ENCODE measurements at places on chromosomes 1 and 21.

GRCh38 chr1:236072001-236072400 lies 7.1 kb upstream of the NID1 start:
- DNase-seq = no peak

DNA sequence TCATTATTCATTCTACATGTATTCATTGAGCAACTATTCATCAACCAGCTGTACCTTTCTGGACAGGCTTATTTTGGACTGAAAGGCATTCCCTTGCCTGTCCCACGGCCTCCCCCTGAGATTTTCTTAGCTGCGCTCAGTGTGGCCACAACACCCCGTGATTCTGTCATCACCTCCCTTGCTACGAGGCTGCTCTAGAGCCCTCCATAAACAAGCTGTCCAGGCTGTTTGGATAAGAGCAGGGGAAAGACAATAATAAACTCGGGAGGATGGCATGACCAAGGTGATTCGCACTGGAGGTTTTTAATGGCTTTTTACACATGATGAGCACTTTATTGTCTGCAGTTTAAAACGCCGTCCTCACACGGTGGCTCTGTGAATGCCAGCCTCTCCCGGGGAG lies 139.7 kb downstream of the ROR1 start:
- DNase-seq = no peak

- no peak for DNase-seq
Measured at GRCh38 chr21:45200581-45201296, 87.0 kb downstream of the POFUT2 start.

- DNase-seq = no peak
Measured at GRCh38 chr21:31592963-31593560, 66.4 kb upstream of the SOD1 start.

GRCh38 chr1:181503171-181503810 lies 20.0 kb downstream of the CACNA1E start:
- DNase-seq = no peak

DNA sequence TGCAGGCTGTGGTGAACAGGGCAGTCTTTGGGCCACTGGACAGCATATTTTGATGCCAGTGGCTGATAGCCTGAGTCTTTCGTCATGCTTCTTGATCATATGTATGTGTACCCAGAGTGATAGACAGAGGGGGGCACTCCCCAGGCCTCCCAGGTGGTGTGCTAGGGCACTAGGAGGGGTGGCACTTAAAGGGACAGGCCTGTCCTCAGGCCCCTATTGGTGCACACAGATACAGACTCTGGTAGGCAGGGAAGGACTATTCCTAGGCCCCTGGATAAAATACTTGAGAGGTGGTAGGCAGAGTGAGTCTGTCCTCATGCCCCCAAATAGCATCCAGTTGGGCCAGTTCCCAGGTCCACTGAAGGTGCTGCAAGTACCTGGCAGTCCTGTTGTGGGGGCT lies 76.6 kb upstream of the SAMD13 start:
- no peak for DNase-seq

- no peak for DNase-seq
Measured at GRCh38 chr21:41779659-41780058, 12.8 kb upstream of the RIPK4 start.

GRCh38 chr21:40186045-40186444 lies 318.8 kb downstream of the PCP4 start:
- DNase-seq = no peak

GRCh38 chr1:183514235-183514634 lies 41.9 kb downstream of the SMG7 start:
- no peak for DNase-seq

- no peak for DNase-seq
Measured at GRCh38 chr1:10671090-10671489, 125.4 kb downstream of the CASZ1 start.

DNA sequence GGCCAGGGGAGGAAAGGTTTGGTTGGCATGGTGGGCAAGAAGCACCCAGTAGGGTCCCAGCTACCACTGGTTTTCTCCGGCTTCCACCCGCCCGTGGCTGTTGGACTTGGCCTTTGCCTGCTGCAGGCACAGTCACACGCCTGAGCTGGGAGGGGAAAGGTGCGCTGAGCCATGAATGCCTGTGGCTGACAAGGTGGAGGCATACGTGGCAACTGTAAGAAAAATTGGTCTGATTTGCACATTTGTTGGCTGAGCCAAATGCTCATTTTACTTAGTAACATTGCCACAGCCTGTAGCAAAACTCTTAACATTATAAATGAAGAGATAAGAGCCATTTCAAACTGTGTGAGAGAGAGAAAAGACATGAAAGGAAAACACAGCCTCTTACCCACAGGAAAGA lies 191.6 kb downstream of the PTPRC start:
- DNase-seq = no peak

GRCh38 chr21:28358170-28358569 lies 634.5 kb downstream of the LTN1 start:
- DNase-seq = no peak

- DNase-seq = no peak
Measured at GRCh38 chr1:162706606-162707005, 74.3 kb downstream of the DDR2 start.

DNA sequence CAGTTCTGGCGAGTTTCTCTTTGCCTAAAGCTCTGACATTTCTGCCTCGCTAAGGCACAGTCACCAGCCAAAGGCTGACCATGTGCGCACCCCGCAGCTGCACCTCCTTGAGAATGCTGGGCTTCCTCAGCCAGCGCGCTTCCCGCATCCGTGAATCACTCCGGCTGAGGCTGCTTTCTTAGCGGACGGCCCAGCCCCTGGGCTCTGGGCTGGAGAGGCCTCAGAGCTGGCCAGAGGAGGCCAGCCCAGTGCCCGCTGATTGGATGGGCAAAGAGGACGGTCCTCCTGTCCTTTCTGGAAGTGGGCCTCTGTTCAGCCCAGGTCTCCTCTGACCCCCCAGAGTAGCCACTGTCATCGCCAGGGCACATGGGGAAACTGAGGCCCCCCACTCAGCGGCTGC lies 56.1 kb downstream of the PRDM16 start:
- no peak for DNase-seq

- DNase-seq = no peak
Measured at GRCh38 chr1:241310451-241310850, 46.6 kb downstream of the RGS7 start.

DNA sequence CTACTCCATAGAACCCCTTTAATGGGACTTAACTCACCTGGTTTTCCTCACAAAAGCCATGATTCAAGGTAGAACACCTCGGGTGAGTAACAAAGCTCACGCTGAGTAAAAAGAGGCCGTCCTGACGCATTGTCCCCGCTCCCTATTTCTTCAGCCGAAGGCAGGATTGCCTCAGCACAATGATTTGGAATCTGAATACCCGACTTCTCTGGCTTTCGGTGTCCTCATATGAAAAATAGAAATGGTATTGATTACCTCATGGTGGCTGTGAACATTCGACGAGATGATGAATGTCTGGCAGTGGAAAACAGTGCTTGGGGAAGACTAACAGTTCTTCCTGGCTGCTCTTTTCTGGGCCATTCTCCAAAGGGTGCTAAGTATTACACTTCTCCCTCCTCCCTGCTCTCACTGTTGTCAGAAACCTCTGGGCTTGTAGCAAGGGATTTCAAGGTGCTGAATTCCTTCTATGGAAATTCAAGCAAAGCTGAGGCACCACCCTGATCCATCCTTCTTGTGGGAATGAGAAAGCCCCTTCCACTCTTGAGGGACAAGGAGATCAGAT lies 148.3 kb downstream of the C1orf94 start:
- no peak for DNase-seq

DNA sequence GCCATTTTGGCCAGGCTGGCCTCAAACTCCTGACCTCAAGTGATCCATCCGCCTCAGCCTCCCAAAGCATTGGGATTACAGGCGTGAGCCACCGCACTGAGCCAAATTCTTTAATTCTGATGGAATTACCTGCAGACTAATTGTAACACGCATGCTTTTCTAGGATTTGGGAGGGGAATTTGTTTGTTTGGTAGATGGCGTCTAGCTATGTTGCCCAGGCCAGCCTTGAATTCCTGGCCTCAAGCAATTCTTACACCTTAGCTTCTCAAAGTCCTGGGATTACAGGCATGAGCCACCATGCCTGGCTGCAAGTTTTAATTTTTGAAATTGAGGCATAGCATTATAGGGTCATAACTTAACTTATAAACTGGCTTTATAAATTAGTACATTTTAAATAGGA lies 18.6 kb downstream of the RTCA start:
- no peak for DNase-seq

DNA sequence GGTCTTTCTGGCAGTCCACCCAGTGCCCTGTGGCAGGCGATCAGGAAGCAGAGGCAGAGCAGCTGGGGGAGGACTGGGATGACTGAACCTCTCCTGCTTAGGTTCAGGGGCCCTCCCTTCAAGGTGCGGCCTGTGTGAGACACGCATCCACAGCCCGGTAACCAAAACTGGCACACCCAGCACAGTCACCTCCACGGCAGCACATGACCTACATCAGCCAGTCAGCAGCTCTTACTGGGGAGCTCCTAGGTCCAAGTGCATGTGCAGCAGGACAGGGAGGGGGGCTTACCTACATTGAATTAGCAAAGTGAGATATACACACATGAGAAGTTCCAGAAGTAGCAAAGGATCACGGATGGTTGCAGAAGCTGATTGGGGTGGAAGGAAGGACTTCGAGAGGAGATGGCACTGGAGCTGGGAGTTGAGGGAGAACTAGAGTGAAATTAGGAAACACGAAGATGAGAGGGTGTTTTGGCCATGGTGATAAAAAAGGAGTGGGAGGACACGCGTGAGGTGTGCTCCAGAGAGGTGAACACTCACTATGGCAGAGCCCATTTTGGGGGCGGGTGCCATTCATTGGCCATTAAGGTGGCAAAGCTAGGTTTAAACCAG lies 51.4 kb upstream of the IRF2BP2 start:
- no peak for DNase-seq

DNA sequence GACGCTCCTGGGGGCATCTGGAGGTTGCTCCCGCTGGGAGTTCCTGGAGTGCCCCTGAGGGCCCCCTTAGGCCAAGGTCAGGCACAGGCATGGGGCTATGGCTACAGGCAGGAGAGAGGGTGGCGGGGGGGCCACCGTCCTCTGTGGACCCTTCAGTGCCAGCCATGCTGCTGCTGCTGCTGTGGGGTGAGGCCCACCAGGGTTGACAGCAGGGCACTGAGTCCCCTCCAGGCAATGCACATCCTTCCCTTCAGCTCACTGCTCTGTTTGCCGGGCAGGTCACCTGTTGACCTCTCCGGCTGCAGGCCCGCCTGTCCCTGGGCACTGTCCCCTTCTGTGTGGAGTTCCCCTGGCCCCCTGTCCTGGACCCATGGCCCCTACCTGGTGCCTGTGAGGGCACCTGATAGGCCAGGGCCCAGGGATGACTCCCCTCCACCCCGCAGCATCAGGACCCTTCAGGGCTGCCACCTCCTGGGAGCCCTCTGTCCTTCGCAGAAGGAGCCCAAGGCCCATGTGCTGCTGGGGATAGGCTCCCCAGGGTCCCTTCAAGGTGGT lies 34.1 kb upstream of the ADARB1 start:
- no peak for DNase-seq

- DNase-seq = no peak
Measured at GRCh38 chr1:44566281-44567046, 107.8 kb downstream of the TMEM53 start.

DNA sequence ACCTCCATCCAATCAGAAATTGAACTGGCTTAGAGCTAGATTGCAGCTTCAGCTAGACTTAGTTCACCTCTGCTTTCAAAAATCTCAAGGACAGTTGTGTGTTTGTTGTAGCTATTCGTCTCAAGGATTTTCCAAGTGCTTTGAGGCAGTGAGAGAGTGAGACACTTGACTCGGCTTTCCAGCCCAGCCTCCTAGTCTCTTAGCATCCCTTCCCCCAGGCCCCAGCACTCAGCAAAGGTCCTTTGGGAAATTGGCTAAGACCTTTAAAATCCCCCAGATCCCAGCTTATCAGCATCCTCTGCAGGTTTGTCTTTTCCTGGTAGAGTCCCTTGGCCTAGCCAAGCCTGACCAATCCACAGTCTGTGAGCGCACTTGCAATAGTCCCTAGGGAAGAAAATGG lies 47.9 kb upstream of the PROX1 start:
- no peak for DNase-seq

DNA sequence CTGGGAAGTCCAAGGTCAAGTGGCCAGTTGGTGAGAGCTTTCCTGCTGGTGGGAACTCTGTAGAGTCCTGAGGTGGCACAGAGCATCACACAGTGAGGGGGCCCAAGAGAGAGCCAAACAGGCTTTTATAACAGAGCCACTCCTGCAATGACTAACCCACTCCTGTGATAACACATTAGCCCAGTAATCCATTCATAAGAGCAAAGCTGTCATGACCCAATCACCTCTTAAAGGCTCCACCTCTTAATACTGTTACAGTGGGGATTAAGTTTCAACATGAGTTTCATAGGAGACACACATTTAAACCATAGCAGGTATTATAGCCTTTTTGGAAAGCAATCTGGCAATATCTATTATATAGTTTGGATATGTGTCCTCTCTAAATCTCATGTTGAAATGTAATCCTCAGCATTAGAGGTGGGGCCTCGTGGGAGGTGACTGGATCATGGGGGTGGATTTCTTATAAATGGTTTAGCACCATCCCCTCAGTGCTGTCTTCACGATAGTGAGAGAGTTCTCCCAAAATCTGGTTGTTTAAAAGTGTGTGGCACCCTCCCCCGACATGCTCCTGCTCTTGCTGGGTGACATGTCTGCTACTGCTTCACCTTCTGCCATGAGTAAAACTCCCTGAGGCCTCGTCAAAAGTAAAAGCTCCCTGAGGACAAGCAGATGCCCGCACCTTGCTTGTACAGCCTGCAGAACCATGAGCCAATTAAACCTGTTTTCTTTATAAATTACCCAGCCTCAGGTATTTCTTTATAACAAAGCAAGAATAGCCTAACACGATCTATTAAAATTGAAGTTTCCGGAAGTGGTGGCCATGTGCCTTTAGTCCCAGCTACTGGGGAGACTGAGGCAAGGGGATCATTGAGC lies 64.5 kb downstream of the CD58 start:
- DNase-seq = no peak

DNA sequence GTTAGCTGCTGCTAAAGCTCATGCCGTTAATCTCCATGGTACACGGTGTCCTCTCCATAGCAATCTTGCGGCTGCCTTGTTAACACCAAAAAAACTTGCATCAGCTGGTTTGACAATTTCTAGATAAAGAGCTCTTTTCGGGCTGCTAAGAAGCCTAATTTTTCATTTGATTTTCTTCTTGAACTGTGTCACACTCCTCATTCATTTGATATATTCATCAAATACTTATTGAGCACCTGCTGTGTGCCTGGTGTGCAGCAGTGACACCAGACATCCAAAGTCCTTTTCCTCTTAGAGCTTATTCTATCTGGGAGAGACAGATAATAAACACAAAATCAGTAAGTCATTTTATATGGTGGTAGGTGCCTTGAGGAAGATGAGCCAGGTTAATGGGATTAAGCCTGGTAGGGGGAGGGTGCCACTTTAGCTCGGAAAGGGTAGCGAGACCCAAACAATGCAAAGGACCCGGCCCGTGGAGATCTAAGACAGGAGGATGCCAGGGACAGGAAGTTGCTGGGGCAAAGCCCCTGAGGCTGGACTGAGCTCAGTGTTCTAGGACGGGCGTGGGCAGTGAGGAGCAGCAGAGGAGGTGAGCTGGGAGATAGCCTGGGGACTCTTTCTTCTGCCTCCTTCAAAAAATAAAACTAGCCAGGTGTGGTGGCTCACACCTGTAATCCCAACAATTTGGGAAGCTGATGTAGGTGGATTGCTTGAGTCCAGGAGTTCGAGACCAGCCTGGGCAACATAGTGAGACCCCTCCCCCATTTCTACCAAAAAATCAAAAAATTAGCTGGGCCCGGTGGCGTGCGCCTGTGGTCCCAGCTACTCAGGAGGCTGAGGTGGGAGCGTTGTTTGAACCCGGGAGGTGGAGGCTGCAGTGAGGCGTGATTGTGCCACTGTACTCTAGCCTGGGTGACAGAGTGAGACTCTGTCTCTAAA lies 50.7 kb upstream of the LGALS8 start:
- DNase-seq = no peak
